ENCODE measurements at places on chromosomes 1 and 21.
A peak's percentile ranks its signal among the peaks of the same experiment; 100 is the strongest.

GRCh38 chr1:36125129-36125991 is at the start of gene COL8A2:
Gene COL8A2, minus strand, starts transcription at chr1:36125222. Its CDS starts 24,980 bp downstream, at chr1:36100242.
- peak; percentile 53 for DNase-seq

- DNase-seq: peak; percentile 83
Observed at GRCh38 chr1:208192995-208193394, 51.2 kb downstream of the PLXNA2 start.

GRCh38 chr21:32574946-32575925 is 10.1 kb downstream of the TCP10L start:
- no peak for DNase-seq

DNA sequence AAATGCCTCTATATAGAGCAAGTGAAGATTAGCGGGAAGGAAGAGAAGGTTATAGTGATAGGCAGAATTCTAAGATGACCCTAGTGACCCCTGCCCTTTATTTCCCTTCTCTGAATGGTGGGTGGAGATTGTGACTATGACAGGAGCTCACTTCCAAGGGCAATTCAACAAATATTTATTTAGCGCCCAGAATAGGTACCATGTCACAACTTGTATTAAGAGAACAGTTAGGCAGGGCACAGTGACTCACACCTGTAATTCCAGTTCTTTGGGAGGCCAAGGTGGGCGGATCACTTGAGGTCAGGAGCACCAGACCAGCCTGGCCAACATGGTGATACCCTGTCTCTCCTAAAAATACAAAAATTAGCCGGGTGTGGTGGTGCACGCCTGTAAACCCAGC is 236.0 kb upstream of the POGK start:
- DNase-seq: no peak

DNA sequence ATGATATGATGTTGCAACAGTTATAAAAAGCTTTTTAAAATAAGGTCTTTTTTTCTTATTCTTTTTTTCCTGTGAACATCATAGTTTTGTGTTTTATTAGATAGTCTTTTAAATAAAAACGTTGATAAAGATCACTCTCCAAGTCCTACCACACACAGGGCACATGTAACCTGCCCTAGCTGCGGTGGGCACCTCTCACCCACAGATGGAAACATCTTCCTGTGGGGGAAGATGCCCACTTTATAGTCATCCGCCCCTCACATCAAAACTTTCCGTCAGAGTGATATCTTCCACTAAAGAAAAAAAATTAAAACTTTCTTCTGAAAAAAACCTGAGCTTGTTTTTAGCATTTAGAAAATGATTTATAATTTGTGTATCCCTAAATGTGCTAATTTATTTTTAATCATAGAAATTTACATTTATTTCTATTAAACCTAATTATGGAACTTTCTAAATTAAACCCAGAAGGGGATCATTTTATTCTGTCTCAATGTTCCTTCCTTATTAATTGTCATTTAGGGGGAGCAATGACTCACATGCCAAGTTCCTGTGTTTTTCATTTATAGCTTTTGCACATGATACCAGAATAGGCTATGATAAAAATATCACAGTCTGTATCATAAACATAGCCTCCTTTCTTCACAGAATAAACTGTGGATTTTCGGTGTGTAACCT is 24.7 kb downstream of the TNFRSF9 start:
- DNase-seq: no peak

- DNase-seq: no peak
Observed at GRCh38 chr1:31583995-31584868, 7.9 kb downstream of the TINAGL1 start.

- DNase-seq: no peak
Observed at GRCh38 chr1:156422602-156423091, 53.6 kb downstream of the RHBG start.

- no peak for DNase-seq
Observed at GRCh38 chr1:168146160-168146539, 9.4 kb upstream of the GPR161 start.
